ENCODE measurements at places on chromosomes 16 and 17.

DNA sequence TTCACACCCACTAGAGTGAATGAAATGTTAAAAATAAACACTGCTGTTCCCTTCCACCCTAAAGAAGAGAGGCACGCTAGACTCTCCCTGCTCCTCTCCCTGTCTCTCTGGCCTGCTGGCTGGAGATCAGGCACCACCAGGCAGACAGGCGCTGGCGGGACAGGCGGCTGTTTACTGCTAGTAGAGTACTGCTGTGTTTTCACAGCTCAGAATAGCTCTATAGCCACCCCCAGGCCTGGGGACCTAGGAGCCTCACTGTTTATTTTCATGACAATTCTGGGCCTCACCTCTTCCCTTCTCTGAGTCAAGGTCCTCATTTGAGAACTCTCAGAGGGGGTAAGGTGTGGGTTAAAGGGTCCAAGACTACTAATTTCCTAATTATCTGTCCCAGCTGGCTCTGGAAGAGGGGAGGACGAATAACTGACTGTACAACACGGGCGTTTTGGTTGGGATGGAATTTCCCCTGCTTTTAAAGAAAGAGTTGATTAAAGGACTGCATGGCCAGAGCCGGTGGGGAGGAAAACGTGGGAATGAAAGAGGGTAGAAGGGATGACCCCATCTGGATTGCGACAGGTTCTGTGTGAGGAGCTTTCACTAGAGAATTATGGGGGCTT lies 9.0 kb upstream of the G6PC1 start:
- DNase-seq: no peak

- DNase-seq: peak; percentile 72
Measured at GRCh38 chr17:40190197-40191021, 13.1 kb downstream of the RAPGEFL1 start.

DNA sequence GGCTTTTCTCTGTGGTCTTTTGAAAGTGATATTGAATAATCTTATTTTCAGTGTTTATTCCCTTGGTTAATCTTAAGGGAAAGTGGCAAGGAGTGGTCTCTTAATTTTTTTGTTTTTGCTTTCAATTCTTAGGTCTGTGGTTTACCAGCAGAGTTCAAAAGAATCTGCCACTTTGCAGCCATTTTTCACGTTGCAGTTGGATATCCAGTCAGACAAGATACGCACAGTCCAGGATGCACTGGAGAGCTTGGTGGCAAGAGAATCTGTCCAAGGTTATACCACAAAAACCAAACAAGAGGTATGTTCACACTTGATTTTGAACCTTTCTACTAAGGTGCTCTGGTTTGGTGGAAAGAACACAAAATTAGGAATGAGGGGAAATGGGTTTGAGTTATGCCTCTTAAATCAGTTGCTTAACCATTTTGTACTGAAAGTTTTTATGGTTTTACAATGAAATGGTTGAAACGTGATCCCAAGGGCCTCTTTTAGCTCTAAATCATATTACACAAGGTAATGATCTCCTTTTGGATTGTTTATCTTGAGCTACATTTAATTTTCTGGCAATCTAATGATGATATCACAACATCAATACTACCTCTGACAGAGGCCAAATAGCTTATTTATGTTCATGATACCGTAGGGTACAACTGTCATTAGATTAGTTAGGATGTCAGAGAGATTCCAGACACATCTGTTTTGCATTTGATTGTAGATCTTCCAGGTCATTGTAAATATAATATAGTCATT lies 51.6 kb upstream of the CRISPLD2 start:
- DNase-seq: no peak

DNA sequence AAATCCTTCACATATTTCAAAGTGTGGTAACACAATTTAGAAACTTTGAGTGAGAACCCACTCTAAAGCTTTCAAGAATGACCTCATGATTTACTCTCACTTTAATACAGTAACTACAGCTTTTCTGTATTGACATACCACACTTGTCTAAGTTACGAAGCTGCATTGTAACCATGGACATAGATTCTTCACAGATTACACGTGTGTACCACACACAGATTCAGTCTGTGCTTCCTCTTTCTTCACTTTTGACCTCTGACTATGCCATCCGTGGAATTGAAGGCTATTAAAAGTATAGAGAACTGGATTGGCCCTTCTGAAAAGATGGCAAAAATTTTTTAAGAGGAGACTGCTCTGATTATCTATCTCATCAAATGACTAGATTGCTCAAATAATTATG lies 172.7 kb downstream of the TANC2 start:
- DNase-seq: no peak

GRCh38 chr17:69061721-69062556 lies 1.2 kb upstream of the ABCA9 start:
- DNase-seq: no peak

DNA sequence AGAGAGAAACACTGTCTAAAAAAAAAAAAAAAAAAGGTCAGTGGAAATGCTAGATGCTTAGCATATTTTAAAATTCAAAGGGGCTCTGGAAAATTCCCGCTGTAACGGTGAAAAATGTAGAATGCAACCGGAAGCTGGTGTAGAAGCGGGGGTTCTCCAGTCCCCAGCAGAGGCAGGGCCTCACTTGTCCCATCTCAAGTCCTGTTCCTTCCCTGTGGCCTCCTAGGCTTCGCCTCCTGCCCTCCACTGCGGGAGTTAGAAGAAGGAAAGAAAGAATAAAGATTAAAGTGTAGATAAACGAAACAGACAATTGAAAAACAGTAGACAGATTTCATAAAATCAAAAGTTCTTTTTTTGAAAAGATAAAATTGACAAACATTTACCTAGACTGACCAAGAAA lies 14.8 kb upstream of the ZNF287 start:
- DNase-seq: no peak

DNA sequence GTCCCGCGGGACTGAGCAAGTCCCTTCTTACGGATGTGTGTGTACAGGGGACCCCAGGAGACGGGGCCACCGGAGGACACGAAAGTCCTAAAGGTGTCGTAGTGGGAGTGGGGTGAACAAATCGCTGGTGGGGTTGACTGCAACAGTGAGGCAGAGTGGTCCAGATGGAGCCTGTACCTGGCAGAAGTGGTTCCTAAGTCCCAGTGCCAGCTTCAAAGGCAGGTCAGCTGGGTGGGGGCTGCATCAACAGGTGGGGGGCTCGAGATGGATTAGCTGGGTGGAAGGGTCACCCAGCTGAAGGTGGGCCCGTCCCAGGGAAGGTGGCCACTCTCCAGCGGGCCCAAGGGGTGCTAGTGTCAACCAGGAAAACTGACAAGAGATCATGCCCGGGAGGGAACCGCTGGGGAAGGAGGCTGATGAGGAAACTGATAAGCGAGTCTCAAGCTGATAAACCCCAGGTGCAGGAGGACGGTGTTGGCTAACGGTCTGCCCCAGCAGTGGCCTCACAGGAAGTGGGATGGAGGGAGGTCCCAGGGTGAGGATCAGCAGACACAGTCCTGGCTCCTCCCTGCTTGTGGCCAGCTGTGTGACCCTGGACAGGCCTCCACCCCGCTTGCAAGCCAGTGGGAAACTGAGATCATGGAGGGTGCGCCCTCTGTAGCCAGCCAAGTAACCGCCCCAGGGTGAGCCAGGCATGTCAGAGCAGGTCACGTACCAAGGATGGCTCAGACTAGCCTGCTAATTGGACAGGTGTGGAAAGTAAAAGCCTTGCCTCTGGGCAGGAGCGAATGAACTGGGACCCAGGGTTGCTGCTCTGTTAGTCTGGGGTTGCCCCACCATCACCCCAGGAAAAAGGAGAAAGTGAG lies 1.0 kb downstream of the ORAI3 start:
- peak; percentile 40 for DNase-seq
